ENCODE measurements at places on chromosomes 13 and 19.

DNA sequence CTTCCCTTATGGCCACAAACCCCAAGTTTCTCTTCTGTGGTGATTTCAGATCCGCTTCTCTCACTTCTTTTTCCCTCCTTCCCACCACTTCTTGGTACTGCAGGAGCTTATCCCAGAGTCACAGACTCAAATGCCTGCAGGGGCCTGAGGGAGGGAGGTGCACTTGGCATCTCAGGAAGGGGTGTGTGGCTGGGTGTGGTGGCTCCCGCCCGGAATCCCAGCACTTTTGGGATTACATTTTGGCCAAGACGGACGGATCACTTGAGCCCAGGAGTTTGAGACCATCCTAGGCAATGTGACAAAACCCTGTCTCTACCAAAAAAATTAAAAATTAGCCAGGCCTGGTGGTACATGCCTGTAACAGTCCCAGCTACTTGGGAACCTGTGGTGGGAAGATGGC lies 5.6 kb downstream of the USF2 start:
- no peak for DNase-seq

GRCh38 chr13:25876247-25876646 lies 175.6 kb downstream of the SHISA2 start:
- DNase-seq: no peak

DNA sequence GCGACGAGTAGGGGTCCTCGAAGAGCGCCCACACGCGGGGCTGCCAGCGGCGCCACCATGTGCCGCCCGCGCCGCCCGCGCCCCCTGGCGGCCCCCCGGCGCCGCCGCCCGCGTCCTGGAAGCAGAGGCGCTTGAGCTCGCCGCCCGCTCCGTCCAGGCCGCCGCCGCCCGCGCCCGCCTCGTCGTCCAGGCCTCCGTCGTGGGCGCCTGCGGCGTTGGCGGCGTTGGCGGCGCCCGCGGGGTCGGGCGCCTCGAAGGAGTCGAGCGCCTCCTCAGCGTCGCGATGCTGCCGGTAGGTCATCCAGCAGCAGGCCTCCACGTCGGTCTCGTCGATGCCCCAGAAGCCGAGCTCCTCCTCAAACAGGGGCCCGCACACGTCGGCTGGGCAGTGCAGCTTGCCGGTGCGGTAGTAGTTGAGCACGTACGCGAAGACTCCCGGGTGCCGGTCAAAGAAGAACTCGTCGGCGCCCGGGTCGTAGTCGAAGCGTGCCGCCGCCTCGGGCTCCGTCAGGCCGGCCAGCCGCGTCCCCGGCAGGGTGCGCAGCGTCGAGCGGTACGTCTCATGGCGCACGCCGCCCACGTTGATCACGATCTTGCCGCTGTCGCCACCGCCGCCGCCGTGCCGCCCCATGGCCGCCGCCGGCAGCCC lies 829 bp downstream of the KCNC3 start:
- peak; percentile 57 for DNase-seq

GRCh38 chr13:84870190-84870589 lies 929.0 kb downstream of the SLITRK6 start:
- no peak for DNase-seq

- no peak for DNase-seq
These were observed 117.7 kb downstream of the COL4A2 start for GRCh38 chr13:110424569-110425443.

DNA sequence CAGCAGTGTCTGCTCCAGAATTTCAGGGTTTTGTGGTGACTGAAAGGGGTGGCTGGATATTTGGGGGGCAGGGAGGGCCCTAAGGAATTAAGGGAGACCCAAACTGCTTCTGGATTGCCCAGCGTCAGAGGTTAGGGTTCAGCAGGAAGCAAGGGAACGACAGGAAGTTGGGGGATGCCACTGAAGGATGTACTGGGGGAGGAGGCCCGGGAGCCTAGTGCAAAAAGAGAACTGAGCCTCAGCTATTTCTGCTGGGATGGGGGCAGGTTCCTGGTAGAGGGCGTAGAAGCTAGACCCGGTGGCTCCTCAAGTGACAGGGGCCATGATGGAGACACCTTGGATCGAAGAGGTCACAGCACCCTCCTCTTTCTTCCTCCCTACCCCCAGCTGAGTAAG lies 1.1 kb downstream of the CYP2S1 start:
- DNase-seq: no peak

- DNase-seq: no peak
These were observed 30.5 kb downstream of the CDADC1 start for GRCh38 chr13:49278211-49278610.

DNA sequence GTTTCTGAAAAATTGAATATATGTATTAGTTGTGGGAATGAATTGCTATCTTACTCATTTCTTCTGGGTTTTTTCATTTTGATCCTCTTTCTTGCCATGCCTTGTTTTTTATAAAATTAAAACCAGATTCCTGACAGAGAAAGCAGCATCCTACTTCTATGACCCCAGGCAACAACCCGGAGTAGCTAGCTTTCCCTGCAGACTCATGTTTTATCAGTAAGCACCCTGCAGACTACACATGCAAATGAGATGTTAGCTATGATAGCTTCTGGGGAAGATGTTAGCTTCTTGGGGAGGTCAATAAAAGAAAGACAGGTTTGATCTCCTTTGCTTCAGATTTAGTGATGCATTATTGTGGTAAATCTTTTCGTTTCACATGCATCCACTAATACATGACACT lies 1598.6 kb downstream of the SLITRK5 start:
- no peak for DNase-seq

GRCh38 chr13:81393110-81393509 lies 1052.2 kb upstream of the SPRY2 start:
- DNase-seq: no peak

DNA sequence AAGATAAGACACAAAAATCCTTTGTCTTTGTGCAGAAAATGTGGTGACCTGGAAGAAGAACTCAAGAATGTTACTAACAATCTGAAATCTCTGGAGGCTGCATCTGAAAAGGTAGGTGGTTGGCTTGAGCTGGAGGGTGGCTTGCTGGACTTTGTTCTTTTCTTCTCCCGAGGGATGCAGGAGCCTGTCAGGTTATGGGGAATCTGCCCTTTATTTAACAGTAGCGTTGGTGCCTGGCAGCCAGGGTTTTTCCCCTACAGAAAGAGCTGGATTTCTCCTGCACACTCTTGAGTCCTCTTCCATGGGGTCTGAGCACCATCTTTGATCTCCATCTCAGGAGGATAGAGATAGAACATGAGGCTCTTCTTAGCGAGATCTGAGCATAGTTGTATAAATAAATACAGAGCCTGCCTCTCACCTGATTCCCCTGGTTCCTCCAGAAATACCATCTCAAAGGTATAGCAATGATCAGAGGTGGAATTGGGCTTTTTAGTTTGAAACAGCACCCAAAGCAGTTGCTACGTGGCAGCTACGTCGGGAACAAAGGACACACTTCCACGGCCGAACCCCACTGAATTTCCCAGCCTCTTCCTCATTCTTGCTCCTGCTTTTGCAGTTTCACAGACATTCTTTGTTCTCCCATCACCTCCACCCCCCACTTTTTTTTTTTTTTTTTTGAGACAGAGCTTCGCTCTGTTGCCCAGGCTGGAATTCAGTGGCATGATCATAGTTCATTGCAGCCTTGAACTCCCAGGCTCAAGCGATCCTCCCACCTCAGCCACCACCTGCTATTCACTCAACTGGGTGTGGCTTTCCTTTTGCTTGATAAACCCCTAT lies 12.9 kb downstream of the TPM4 start:
- no peak for DNase-seq

DNA sequence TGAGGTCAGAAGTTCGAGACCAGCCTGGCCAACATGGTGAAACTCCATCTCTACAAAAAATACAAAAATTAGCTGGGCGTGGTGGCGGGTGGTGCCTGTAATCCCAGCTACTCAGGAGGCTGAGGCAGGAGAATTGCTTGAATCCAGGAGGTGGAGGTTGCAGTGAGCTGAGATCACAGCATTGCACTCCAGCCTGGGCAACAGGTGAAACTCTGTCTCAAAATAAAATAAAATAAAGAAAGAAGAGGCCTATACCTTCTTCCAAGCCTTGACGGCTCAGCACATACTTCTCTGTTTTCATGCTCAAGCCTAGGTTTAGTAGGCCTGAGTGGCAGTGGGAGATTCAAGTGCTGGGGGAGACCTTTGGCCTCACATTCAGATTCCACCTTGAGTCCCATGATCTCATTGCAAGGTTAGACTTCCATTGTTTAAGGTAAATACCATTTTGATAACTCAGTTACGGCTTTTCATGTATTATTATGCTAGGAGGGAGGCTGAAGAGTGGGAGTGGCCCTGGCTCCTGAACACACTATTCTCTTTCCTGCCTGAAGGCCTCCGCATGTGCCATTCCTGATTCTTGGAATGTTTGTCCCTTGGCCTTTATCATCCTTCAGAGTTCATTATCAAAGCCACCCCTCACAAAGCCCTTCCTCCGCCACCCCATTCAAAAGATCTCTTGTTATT lies 1.6 kb upstream of the SPINT2 start:
- DNase-seq: no peak

DNA sequence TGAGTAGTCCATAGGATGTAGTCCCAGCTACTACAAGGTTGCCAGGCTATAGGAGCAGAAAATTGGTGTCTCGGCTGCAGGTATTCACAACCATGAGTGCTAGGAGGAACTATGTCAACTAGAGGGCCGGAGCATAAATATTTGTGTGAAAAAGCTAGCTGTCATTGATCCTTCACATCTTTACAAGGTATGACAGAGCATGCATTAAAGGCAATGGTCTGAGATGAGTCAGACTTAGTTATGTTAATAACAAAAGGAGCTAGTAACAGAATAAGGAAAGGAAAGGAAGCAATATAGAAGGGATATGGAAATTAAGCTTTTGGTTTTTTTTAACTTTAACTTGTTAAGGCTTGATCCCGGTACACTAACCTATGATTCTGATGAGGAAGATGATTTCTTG lies 40.9 kb upstream of the PSG9 start:
- DNase-seq: no peak

DNA sequence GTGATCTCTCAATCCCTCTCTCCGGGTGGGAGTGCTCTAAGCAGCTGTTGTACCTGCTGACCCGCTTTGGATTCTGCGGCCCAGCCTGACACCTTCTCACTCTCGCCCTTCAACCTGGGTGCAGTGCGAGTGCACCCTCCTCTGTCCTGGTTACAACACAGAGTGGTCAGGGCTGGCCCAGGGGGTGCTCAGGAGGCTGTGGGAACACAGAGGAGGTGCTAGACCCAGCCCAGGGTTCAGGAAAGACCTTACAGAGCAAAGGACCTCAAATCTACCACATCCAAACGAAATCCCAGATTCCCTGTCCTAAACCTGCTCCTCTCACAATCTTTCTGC lies 23.7 kb downstream of the ZNF175 start:
- DNase-seq: no peak

GRCh38 chr19:38229585-38230073 lies 5.6 kb upstream of the DPF1 start:
- peak; percentile 97 for DNase-seq

DNA sequence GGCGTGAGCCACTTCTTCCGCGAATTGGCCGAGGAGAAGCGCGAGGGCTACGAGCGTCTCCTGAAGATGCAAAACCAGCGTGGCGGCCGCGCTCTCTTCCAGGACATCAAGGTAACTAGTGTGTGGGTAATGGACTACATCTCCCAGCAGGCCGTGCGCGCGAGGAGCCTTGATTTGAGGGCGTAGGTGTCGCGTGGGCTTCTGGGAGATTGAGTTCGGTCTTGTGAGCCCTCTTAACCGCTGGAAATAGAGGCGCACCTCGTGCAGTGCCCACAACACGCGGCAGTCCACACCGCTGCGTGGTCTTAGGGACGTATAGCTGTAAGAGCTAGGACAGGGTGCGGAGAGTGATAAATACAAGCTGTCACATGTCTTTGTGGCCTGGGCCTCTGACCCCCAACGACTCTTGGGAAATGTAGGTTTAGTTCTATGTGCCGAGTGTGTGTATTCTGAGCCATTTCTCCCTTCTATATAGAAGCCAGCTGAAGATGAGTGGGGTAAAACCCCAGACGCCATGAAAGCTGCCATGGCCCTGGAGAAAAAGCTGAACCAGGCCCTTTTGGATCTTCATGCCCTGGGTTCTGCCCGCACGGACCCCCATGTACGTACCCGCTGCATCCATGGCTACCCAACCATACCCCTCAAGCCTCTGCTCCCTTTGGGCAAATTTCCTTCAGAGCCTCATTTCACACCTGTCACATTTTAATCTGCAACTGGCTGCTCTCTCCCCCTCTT lies 864 bp downstream of the FTL start:
- DNase-seq: peak; percentile 92

DNA sequence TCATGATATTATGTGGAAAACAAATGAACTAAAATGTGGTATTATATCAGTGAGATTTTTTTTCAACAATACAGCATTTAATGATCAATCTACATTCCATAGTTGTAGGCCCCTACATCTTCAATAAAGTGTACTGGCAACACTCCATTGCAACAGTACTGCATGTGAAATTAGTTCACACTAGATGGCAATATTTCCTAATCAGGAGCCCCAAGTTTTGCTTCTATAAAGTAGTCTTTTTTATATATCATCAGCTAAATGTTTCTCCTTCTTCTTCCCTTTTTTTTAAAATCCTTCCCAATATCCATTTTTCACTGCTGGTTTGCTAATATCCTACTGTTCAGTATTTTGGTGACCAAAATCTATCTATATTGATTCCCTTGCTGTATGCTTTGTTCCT lies 528.3 kb upstream of the ATXN8OS start:
- peak; percentile 24 for DNase-seq

DNA sequence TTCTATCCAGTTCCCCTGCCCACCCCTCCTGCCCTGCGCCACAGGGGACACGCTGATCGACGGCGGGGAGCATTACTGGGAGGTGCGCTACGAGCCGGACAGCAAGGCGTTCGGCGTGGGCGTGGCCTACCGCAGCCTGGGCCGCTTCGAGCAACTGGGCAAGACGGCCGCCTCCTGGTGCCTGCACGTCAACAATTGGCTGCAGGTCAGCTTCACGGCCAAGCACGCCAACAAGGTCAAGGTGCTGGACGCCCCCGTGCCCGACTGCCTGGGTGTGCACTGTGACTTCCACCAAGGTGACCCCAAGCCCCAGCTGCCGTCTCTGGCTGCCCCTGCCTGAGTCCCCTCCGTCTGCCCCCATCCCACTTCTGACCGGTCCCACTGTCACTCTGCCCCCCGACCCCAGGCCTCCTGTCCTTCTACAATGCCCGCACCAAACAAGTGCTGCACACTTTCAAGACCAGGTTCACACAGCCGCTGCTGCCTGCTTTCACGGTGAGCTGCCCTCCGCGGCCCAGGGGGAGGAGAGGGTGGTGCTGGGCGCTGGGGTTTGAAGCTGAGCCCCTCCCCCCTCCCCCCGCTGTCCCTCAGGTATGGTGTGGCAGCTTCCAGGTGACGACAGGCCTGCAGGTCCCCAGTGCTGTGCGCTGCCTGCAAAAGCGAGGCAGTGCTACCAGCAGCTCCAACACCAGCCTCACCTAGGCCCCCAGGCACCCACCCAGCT lies 15.5 kb downstream of the STAP2 start:
- DNase-seq: no peak

DNA sequence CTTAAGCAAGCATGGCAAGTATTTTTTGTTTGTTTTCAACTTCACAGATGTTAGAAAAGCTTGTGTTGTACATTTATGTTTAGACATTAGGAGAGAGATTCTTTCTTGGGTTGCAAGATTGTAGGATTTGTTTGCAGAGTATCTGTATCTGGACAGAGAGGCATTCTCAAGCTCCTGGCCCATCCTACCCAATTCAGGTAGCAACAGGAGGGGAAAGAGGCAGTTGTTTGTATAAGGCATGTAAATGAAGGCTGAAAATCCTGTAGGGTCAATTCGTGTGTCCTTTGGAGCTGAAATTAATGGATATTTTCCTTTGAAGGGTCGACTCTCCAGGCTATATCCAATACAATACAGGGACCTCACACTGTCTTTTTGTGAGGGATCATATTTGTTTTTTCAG lies 147.3 kb downstream of the KCNRG start:
- DNase-seq: peak; percentile 61

Measured in NCI-H146 (cell line).